Uterus (tissue), 4 donors: ENCODE measurements at places on chromosomes 1 and 21. TPM values are rescaled to one million over a fixed set of nuclear protein-coding genes. Genes with fewer than 3 reads are reported as not detected.

- no peak for DNase-seq
Measured at GRCh38 chr1:175274368-175274767, 81.8 kb upstream of the KIAA0040 start.

DNA sequence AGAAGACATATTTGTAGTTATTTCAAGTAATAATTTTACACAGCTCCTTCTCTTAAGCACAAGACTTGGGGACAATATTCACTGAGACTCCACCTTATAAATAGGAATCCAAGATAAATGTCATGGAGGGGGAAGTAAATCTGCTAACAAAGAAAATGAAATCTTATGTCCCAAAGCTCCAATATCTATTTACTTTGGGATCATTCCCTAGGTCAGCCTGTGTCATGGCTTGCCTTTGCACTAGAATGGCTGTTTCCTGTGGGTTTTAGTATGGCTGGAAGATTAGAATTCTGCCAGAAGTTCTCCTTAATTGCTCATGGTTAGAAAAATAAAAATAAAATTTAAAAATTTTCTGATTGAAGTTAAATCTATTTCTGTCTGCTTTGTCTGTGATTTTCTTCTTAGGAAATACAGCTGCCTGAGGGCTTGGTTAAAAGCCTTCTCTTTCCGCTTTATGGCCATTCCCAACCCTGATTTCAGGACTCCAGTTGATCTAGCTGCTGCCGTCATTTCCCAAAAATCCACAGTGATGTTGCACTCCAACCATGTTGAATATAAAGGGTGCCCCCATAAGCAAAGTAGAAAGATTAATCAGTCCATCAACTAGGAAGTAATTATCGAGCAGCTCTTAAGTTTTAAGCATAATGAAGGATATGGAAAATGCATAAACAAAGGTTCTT is 326.4 kb upstream of the LYPLAL1 start:
- DNase-seq: no peak

AQP10 gene
- not detected for total RNA-seq

DNA sequence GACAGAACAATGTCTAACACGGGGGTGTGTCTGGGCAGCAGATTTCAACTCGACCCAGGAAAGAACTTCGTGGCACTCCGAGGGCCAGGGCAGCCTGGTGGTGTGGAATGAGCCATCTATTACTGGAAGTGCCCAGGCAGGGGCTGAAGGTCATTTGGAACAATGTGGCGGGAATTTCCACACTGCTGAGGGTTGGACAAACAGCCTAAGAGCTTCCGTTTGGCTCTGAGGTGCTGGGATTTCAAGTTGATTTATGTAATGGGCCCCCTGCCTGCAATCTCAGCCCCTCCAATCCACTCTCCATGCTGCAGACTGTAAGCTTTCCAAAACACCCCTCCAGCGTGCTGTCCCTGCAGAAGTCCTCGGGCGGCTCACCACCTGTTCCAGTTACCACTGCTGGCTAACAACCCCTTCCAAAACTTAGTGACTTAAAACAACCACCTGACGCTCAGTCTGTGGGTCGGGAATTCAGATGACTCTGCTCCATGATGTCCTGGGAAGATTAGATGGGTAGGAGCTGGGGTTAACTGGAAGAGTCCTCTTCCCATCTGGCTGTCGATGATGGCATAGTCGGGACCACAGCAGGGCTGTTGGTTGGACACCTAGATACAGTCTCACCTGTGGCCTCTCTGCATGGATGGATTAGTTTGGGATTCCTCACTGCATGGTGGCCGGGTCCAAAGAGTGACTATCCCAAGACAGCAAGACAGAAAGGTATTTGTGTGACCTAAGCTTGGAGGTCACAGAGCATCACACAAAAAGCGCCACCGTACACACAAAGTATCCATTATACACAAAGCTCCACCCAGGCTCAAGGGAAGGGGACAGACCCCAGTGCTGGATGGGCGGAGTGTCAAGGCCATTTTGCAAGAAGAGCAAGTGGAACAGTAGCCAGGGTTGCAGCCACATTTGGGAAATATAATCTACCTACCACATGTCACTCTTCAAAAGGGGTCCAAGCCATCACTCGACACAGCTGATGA is 89.7 kb upstream of the IFFO2 start:
- DNase-seq: no peak

DNA sequence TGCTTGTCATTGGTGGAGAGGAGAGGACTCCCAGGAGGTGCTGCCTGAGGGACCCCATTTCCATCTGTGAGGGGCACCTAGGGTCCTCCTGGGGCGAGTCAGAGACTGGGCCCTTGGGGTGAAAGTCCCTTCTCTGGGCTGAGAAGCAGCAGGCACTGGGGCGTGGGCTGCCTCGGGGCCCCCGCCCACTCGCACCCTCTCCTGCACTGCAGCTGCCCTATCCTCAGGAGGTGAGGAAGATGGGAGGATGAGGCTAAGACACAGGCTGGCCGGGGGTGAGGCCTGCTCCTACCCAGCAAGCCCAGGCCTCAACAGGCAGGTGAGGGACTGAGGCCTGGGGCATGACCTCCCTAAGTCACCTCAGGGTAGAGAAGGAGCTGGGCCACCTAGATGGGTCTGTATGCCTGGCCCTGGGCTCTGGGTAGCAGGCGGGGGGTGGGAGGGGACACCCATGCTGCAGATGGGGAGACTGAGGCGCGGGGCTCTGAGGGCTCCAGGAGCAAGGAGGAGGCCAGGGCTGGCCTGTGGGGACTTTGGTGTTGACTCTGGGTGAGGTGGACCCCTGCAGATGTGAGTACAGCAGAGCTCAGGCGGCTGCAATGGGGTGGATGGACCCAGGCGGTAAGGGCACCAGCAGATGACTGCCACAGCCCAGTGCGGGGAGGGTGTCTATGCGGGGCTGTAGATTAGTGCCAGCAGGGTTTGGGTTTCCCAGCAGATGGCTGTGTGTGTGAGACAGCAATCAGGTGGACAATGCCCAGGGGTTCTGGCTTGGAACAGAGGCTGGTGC is 10.4 kb upstream of the ZNF669 start:
- DNase-seq: no peak

DNA sequence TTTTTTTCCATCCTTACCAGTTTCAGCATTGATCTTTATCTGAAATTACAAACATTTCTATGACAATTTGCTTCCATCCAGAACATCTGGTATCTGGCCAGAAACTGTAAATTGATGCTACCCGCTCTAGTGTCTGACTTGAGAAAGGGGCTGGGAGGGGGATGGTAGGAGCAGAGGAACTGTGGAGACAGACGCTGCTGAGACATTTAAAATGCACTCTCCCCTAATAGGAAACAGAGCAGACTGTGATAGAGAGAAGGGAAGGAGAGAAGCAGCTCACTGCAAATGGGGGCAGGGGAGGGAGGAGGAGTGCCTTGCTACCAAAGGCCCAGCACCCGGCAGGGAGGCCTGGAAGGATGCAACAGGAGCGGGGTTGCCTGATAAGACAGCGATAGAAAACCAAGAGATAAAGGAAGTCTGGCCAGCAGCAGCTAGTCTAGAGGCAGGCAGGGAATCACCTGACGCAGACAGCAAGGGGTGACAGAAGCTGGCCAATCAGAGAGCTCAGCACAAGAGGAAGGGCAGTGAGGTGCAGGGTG is 195.5 kb upstream of the NFIA start:
- no peak for DNase-seq

CLIC6 gene
- under 0.01 TPM for total RNA-seq

DNA sequence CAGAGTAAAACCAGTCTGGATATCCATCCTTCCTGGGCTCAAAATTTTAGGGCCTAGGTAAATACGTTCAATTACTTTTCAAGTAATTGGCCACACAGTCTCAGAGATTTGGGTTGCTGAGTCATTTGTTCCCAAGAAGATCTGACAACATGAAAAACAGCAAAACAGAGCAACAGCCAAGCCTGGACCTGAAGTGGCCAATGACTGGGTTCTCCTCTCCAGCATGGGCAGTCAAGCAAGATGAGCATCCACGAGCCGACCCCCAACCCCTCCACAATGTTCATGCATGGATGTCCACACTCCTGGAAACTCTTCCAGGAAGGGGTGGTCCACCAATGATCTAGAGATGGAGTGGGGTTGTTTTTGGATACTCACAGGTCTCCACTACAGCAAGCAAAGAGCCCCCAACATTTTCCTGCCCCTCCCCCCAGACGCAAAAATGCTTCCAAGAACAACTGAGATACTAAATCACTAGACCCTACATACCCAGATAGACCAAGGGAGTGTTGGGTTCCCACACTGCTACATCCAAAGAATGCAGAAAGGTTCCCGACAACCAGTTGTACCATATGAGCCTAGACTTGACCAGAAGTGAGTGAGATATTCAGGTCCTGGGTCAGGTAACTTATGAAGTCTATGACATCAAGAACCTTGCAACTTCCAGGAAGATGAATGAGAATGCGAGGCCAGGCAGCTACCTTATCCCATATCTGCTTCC is 73.0 kb downstream of the CD46 start:
- peak; percentile 68 for DNase-seq

GRCh38 chr1:67749844-67750690 is 65.1 kb downstream of the GADD45A start:
- no peak for DNase-seq

KRTAP6-1 gene
- total RNA-seq: not detected

- no peak for DNase-seq
Measured at GRCh38 chr1:83033682-83034081, 965.2 kb downstream of the TTLL7 start.

DNA sequence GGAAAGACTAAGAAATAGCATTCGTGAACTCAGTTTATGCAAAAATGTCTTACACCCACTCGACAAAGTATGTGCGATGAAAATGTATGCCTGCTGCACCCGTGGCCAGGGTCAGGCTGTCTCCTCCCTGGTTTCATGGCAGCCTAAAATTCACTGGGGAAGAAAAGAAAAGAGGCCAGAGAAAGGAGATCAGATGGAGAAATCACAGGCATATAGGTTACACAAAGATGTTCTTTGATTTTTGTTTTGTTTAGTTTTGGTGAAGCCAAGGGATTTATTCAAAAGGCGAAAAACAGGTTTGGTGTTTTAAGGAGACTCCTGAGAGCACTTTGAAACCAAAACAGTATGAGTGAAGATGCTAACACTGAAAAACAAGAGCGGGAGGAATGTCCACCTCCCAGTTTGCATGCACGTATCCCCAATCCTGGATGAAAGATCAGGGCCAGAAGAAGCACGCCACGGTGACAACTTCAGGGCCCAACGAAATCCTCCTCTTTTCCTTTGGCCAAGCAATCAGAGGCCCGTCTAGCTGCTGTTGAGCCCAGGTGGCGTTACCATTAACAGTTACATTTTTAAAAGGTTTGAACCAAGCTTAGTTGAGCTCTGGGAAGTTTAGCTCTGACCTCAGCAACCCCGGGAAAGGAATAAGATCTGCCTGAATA is 992 bp upstream of the SSX2IP start:
- DNase-seq: no peak

PTPN7 gene
- 0.79 TPM for total RNA-seq

- DNase-seq: no peak
Measured at GRCh38 chr1:228022571-228023293, 15.9 kb downstream of the WNT3A start.

DNA sequence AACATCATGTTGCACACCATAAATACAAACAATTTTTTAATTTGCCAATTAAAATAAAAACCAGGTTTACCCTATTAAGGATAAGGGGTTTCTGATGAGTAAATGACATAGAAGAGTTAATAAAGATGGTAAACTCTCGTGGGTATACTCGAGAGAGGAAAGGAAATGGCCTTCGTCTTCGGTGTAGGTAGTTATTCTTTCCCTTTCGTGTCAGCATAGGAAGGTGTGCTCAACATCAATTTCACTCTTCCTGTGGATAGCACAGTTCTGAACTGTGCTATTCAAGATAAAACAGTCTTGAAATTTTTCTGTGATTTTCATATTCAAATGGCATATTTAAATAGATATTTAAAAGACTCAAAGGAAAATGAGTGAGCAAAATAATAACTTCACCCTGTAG is 98.2 kb downstream of the RGL1 start:
- DNase-seq: no peak

DNA sequence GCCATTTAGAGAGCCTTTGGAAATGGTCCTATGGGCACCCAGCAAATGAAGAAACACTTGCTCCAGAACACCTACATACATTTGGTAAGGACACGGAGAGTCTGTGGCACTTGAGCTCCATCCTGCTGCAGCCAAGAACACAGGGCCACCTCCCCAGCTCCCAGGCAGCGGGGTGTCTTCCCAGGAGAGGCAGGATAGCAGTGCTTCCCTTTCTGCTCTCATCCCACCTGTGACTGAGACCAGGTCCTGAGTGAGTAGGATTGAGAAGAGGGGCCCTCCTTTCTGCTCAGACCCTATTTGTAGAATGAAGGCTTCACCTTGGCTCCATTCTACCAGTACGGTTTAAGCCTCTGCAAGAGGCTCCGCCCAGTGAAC is 4.1 kb downstream of the C1orf174 start:
- no peak for DNase-seq

GRCh38 chr1:233940908-233941307 is 36.4 kb downstream of the SLC35F3 start:
- no peak for DNase-seq

DNA sequence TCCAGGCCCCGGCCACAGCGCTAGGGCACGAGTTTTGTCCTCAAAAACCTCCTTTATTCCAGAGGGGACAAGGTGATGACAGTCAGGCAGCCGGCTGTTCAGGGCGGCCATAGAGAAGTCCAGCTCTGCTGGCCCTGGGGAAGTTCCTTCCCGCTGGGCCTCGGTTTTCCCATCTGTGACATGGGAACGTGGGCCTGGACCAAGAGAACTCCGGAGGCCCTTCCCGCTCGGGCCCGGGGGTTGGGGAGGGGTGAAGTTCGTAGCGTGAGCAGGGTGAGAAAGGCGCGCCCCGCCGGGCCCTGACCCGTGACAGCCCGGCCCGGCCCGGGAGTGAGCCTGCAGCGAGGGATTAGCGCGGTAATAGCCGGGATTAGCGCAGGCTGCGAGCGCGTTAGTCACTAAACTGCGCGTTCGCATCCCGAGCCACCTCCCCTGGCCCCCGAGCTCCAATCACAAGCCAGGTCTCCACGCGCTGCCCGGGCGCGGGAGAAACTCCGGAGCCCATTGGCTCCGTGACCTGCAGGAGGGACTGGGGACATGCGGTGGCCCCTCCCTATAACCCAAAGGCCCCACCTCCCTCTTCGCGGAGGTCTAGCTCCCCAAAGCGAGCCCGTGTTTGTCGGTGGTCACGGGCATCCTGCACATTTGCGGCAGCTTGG is 29.8 kb upstream of the PADI2 start:
- DNase-seq: no peak

DNA sequence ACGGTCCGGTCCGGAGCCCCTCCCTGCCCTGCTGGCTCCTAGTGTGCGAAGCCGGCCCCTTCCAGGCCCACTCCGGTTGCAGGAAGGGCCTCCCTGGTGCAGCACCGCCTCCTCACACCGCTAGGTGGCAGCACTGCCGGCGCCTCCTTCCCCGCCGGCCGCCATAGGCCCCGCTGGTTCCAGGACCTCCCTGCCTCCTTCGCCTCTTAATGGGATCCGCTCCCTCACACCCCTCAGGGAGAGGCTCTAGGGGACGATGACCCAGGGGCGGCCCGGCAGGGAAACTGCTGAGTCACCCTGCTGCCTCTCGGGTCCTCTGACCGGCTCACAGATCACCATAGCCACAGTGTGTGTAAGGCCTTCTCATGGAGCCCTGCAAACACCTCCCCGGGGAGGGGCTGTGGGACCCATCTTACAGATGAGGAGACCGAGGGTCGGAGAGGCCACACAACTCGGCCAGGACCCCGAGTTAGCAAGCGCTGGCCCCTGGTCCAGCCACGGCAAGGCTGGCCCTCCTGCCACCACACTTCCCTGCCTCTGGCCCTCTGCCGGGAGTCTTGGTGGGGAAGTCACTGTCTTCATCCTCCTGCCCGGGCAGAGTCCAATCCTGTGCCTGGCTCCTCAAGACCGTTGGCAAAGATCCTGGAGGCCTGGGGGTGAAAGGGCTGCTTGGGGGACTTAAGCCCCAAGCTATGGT is 1.6 kb upstream of the AJAP1 start:
- no peak for DNase-seq
